Anterior cingulate cortex (tissue), 58 donors: ENCODE measurements at places on chromosomes 1 and 21.

DNA sequence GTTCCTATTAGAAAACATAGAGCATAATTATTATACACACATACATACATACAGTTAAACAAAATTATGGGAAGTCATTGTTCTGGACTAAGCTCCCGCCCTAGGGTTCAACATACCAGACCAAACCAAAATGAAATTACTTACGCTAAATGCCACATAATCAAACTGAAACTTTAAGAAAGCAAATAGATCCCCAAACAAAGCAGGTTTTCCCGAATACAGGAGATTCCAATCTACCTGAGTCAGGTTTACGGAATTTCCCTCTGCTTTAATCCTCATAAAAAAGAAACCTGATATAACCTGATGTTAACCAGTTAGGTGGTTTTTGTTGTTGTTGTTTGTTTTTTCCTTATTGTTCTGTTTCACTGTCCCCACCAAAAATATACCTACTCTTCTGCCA, 1886.9 kb downstream of the NCAM2 start:
- DNase-seq, result no peak

GRCh38 chr1:64328193-64328592, 124.8 kb downstream of the UBE2U start:
- DNase-seq, result no peak

GRCh38 chr21:35697321-35697808, 363.0 kb downstream of the SETD4 start:
- peak; percentile 29 for DNase-seq

- no peak for DNase-seq
These were observed 12.1 kb downstream of the SLFNL1 start for GRCh38 chr1:41009466-41009865.

GRCh38 chr1:67058242-67058641, 4.3 kb upstream of the SLC35D1 start:
- DNase-seq, result no peak

- no peak for DNase-seq
These were observed 54.3 kb downstream of the KCNC4 start for GRCh38 chr1:110264430-110264829.

- DNase-seq, result no peak
These were observed 48.4 kb downstream of the USP48 start for GRCh38 chr1:21734526-21734925.

GRCh38 chr1:229759037-229759435, 133.0 kb downstream of the URB2 start:
- no peak for DNase-seq

GRCh38 chr1:47228644-47229030, 3.4 kb downstream of the TAL1 start:
- DNase-seq, result no peak

DNA sequence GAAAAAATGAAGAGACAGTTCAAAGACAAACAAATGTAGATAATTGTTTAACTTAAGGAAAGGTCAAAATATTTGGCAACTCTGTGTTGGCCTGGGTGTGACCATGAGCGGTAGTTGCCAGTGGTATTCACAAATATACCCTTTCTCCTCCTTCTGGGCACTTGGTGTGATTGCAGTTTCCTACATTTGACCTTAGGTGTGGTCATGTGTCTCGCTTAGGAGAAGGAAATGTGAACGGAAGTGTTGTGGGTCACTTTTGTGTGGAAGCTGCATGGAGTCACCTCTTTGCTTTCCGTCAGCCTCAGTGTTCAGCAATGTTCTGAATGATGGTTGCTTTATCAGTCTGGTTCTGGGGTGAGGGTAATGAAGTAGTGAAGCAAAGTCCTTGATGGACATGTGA, 3.4 kb upstream of the PCSK9 start:
- DNase-seq, result no peak

GRCh38 chr1:79969886-79970285, 963.4 kb upstream of the ADGRL4 start:
- DNase-seq, result no peak

GRCh38 chr1:162187687-162188276, 118.3 kb downstream of the NOS1AP start:
- no peak for DNase-seq

GRCh38 chr1:23202263-23202749, 15.0 kb downstream of the HTR1D start:
- DNase-seq, result no peak

- DNase-seq, result no peak
These were observed 37.5 kb downstream of the HIVEP3 start for GRCh38 chr1:41880950-41881885.

- no peak for DNase-seq
These were observed 356.5 kb downstream of the GPATCH2 start for GRCh38 chr1:217274416-217274815.
